Activated CD4-positive, alpha-beta T cell treated with anti-CD3 and anti-CD28 coated beads, Interleukin-2, amount 50 U/mL, for 16 hours (primary cell): ENCODE measurements at places on chromosomes 2 and 18.

GRCh38 chr2:53129851-53130250, 637.8 kb upstream of the CHAC2 start:
- DNase-seq = no peak

GRCh38 chr2:233083782-233084181, 23.6 kb downstream of the INPP5D start:
- DNase-seq = no peak

GRCh38 chr2:75315436-75315835, 116.1 kb upstream of the TACR1 start:
- DNase-seq = no peak

DNA sequence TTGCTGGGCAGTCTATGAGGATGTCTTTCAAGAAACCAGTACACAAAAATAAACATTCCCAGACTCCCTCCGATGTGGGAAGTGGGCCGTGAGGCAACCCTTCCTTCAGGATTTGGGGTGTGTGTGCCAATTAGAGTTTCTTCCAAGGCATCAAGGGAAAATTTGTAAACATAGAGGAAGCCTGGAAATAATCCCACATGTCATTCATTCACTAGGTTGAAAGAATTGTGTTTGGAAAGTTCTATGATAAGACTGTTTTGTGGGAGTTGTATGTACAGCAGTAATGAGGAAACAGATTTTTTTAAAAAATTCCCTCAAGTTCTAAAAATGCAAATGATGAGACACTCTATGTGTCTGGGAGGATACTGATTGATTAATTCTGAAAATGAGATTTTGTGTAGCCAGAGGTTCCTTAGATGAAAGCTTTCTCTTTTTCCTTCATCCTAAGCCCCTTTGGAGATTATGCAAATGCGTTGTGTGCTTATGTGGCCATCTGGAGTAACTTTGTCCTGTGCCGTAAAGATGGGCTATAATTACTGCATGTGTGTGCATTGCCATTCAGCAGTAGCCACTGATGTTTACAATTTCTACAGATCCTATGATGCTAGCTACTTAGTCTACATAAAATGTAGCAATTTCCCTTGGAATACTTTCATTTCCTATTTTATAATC, 107.8 kb upstream of the TPO start:
- DNase-seq = no peak

- no peak for DNase-seq
These were observed 9.0 kb downstream of the DCDC2C start for GRCh38 chr2:3712424-3712823.

- DNase-seq = no peak
These were observed 35.0 kb upstream of the PTMA start for GRCh38 chr2:231673348-231673770.

GRCh38 chr2:100986157-100986556, 15.9 kb upstream of the RPL31 start:
- DNase-seq = no peak

GRCh38 chr2:64932371-64933216, 56.6 kb upstream of the SLC1A4 start:
- DNase-seq = no peak

GRCh38 chr2:177726931-177727348, 334.4 kb downstream of the AGPS start:
- no peak for DNase-seq

GRCh38 chr18:67104700-67105284, 411.7 kb downstream of the DSEL start:
- DNase-seq = peak; percentile 51

DNA sequence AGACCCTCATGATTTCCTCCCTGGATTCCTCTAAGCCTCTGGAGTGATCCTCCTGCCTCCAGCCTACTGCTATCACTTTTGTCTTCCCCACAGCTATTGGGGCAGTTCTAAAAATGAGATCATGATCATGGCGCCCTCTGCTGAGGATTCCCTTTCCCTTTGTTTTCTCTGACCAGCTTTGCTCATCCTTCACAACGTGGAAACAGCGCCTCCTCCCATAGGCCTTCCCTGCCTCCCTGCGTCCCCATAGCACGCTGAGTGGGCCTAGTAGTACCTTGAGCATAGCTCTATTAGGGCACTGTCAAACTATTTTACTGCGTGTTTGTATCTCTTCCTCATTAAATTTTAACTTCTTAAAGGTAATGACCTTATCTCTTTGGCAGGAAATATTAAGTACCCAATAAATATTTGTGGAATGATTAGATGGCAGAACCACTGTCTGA, 207.0 kb upstream of the FANCL start:
- DNase-seq = peak; percentile 51

DNA sequence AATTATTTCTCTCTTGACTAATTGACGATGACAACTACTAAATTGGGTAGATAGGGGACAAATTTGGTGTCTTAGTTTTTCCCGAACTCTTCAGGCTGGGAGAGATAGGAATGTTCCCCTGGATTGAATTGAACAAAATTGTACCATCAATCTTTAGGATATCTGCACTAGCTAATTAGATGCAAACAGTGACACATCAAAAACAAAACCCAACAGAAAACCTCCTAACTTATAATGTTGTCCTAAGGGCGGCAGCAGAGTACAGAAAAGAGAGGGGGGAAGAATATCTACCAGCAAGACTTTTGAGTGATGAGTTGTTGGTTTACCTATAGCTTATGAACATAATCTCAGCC, 342.9 kb downstream of the INSIG2 start:
- no peak for DNase-seq
